ENCODE measurements at places on chromosomes 5 and 9. TPM values are rescaled to one million over a fixed set of nuclear protein-coding genes. Genes with fewer than 3 reads are reported as not detected.

The SPINK6 gene
- polyA plus RNA-seq = not detected

DNA sequence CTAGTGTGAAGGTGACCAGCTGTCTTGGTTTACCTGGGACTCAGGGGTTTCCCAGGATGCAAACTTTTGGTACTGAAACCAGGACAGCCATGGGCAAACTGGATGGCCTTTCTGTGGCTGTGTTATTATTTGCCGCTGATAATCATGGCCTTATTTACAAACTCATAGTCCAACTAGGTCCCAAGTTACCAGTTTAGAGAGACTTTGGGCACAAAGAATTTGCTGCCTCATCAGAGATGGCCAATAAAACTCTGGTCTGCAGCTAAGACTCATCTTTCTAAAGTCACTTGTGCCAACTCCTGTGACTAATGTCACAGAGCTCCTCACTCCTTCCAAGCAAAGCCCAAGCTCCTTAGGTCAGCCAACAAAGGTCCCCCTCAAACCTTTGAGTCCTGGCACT is 47.5 kb upstream of the PLPP6 start:
- no peak for DNase-seq

- no peak for DNase-seq
These were observed 417.1 kb downstream of the DMRTA1 start for GRCh38 chr9:22863736-22864135.

- DNase-seq = no peak
These were observed 428.4 kb downstream of the CSNK1G3 start for GRCh38 chr5:123940416-123940815.

DNA sequence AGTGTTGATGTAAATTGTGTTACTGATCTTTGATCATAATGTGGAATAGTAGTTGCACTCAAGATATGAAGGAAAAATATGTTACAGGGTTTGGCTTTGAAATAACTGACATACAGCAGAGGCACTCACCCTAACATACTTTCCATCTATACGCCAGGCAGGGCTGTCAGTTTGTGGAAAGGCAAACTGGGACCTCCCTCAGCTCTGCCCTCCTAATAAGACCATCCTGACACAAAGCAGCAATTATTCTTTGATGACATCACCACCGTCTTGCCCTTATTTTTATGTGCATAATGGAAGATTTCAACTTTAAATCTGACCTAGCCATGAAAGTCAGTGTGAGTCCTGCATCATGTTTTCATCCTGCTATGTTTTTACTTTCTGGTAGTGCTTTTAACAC is 42.9 kb downstream of the ITGA1 start:
- DNase-seq = no peak

DNA sequence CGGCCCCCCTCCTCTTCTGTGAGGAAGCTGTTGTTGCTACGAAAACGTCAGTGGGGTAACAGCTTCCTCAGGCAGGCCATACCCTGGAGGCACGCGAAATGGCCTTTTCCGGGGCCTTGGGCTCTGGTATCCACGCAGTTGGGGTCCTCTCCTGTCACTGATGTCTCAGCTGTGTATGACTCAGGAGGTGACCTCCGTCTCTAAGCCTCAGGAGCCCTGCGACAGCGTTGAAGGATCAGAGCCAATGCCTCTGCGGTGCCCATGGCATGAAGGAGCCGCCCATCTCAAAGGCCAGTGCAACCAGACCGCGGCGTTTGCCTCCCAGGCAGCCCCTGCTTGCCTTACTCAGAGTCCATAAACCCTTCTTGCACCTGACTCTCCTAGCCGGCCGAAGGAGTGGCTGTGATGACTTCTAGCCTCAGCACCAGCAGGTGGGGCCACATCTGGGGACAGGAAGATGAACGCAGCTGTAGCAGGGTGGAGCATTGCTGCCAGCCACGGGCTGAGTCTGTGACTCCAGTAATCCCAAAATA is 1.0 kb upstream of the MXD3 start:
- no peak for DNase-seq

DNA sequence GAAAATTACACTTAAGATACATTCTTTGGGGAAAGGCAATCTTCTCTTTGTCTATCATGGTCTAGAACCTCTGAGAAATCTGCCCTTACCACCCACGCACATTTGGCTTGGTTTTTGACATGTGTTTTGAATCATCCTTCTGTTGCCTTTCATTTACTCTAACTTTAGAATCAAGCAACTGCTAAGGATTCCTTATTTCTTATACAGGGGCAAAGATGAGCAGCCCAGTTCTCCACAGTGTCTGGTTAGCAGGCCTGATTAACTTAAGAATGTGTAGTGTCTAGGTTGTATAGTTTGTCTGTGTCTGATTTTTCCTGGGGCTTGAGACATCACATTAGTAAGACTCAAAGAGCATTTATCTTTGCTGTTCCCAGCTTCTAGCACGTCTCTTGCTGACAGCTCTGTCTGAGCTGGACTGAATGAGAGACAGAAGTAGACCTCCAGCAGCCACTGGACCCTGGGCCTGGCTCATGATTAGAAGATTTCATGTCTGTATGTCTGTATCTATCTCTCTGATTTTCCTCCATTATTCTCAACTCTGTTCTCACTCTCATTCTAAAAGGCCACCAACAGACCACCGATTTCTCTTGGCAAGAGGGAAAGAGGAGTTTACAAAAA is 31.8 kb upstream of the PCA3 start:
- DNase-seq = no peak

The PDZD2 gene
- 6.1 TPM for polyA plus RNA-seq

DNA sequence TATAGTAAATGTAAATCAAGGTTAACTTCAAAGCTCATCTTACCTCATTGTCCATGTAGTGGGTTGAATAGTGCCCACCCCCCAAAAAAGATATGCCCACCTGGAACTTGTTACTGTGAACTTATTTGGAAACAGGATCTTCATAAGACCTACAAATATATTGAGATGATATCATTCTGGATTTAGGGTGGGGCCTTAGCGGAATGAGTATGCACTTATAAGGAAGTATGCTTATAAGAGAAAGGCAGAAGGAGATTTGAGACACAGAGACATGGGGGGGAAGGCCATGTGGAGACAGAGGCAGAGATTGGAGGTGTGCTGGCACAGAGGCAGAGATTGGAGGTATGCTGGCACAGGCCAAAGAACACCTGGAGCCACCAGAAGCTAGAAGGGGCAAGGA is 2.6 kb upstream of the PRRC1 start:
- DNase-seq = no peak

- no peak for DNase-seq
These were observed 25.8 kb downstream of the WNT8A start for GRCh38 chr5:138109463-138110265.

- no peak for DNase-seq
These were observed 26.8 kb downstream of the IRF1 start for GRCh38 chr5:132463811-132464155.

- DNase-seq = no peak
These were observed 296.5 kb downstream of the DEPDC1B start for GRCh38 chr5:60403343-60404006.

DNA sequence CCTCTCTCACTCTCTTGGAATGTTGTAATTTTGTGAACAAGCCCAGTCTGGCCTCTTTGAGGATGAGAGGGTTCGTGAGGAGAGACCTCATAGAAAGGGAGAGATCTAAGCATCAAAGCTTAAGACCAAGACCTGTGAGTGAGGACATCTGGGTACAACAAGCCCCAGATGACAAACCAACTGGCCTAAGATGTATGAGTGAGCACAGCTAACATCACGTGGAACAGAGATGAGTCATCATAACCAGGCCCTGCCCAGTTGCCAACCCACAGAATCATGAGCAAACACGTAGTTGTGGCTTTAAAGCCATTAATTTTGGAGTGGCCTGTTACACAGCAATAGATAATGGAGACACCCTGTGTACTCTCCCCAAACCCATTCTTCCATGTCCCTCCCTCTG is 439.1 kb upstream of the KIF2A start:
- DNase-seq = no peak

The RBM22 gene
- polyA plus RNA-seq = 42.0 TPM

- DNase-seq = no peak
These were observed 539 bp downstream of the ARRDC3 start for GRCh38 chr5:91382530-91383026.

GRCh38 chr9:32709871-32710270 is 73.5 kb upstream of the TMEM215 start:
- DNase-seq = no peak

The SNAPC4 gene
- 5.4 TPM for polyA plus RNA-seq

The FCN2 gene
- 0.16 TPM for polyA plus RNA-seq

- no peak for DNase-seq
These were observed 228.3 kb downstream of the PDZD2 start for GRCh38 chr5:31867219-31867618.

The GRK6 gene
- polyA plus RNA-seq = 16.5 TPM

Measured in forelimb muscle (tissue), 1 donor.